Retinal pigment epithelial cell (primary cell): ENCODE measurements at places on chromosomes 5 and 9.

- no peak for DNase-seq
Measured at GRCh38 chr5:10162468-10162867, 87.2 kb downstream of the ATPSCKMT start.

DNA sequence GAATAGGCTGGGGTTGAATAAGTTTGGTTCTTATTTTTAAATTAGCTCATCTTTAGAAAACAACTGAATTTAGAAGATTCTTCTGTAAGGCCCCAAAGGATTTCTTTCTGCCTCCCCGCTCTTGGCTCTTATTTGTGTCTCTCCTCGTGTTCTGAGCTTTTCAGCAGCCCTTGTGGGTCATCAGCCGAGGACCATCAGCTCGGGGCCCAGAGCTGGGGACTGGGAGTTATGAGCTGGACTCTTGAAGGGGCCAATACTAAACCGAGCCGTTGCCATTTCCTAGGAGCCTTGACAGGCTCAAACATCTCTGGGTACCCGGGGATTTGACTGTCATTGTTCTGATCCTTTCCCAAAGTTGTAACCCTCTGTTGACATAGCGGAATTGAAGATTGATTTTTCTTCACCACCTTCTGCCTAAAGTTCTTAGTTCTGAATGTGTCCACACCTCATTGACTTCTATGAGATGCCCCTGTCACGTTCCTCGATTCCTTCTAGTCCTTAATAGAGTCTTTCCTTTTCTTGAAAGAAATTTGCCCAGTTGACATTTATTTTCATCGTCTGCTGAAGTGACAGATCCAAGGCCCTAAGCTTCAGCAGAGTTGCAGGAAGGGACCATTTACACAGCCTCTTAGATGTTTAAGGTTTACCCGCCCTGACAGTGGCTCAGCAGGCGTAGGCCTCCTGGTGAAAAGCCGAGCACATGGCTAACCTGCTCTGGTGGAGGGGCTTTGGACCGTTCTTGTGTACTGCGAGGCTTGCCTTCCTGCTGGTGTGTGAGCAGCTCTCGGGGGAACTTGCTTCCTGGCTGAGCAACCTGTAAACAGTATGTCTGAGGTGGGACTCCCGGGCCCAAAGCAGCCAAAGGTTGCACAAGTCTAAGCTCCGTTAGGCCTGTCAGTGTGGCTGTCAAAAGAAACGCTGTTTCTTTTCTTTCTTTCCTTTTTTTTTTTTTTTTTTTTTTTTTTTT is 24.0 kb downstream of the ABL1 start:
- no peak for DNase-seq

- no peak for DNase-seq
Measured at GRCh38 chr9:130847306-130848217, 12.5 kb downstream of the ABL1 start.

- no peak for DNase-seq
Measured at GRCh38 chr5:132428484-132429462, 59.3 kb downstream of the SLC22A5 start.

GRCh38 chr9:2015581-2016407 is 647 bp downstream of the SMARCA2 start:
- no peak for DNase-seq

- no peak for DNase-seq
Measured at GRCh38 chr9:8823131-8823895, 1023.7 kb upstream of the DMAC1 start.

DNA sequence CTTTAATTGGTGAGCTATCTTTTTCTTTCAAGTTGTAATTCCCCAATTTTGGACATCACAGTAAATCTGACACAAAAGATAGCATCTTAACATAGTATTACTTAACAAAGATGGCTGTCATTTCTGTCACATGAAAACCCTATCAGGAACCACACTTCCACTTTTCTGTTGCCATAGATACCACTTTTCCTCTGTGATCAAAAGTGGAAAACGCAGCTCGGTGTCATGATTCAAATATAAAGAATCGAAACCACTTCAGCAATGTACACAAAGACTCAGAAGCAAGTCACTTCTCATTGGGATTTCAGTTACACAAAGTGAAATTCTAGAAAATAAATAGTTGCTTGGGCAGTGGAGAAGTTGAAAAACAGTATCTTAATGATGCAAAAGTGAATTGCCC is 524.9 kb upstream of the ITGA1 start:
- DNase-seq = no peak

DNA sequence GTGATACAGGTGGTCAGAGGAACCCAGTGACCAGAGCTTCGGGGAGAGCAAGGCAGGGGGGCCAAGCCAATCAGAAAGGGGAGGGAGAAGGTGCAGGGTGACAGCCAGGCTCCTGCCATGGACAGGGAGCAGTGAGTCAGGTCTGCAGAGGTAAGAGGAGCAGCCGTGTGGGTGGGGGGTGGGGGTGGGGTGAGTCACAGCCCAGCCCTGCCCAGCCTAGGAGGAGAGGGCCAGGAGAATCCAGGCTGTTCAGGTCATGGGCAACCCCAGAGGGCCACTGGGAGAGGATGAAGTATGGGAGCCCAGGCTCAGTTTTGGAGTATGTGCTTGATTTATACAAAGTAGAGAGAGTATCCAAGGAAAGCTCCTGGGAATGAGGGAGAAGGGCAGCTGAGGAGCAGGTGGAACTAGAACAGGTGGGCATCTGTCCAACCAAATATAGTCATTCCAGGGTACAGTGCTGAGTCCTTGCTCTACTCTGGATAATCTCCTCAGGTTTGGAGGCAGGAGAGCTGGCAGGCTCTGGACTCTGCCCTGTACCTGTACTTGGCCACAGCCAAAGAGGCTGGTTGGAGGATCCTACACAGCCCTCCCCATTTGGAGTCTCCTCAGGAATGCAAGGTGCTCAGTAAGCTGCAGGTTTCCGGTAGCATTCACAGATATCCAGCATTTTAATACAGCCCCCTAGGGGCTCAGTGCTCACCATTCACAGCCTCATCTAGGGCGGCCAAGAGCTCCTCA is 1.6 kb downstream of the HBEGF start:
- no peak for DNase-seq

DNA sequence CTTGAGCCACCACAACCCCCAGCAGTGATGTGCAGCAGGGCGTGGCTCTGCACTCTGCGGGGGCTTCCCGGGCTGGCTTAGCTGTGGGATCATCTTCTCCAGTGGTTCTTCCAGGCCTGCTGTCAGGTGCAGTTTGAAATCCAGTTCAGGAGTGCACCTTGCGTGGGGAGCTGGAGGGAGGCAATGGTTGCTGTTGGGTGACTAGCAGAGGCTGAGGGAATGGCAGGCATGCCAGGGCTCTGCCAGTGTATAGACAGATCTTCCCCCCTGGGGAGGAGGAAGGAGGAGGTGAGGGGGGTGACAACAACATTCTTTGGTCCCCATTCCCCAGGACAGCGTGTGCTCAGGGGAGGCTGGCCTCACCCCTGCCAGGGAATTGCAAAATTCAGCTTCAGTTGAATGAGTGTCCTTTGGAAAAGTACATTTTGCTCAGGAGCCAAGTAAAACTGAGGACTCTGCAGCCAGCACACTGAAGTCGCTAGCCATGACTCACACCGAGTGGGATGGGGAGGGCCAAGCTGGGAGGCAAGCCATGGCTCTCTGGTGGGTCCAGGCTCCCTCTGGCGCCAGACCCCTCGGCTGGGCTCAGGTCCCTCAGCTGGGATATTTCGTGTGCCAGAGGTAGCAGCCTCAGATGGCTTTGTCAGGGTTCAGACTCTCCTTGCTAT is 35.0 kb downstream of the ERGIC1 start:
- DNase-seq = peak; percentile 73

DNA sequence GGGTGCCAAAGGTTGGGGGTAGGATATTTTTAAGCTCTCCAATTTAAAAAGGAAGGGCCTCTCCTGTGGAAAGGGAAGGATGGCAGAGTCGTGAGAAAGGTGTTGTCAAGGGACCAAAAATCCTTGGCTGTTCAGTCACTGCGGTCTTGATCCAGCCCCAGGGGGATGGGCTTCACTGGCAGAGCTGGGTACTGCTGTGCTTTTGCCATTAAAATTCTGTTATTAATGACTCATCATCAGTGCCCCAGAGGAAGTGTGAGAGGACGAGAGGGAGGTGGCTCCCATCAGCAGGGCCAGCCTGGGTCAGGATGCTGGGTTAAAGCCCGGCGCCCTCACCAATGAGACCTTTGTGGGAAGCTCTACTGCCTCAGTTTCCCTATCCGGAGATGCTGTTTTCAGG is 16.7 kb downstream of the PCDH12 start:
- no peak for DNase-seq

DNA sequence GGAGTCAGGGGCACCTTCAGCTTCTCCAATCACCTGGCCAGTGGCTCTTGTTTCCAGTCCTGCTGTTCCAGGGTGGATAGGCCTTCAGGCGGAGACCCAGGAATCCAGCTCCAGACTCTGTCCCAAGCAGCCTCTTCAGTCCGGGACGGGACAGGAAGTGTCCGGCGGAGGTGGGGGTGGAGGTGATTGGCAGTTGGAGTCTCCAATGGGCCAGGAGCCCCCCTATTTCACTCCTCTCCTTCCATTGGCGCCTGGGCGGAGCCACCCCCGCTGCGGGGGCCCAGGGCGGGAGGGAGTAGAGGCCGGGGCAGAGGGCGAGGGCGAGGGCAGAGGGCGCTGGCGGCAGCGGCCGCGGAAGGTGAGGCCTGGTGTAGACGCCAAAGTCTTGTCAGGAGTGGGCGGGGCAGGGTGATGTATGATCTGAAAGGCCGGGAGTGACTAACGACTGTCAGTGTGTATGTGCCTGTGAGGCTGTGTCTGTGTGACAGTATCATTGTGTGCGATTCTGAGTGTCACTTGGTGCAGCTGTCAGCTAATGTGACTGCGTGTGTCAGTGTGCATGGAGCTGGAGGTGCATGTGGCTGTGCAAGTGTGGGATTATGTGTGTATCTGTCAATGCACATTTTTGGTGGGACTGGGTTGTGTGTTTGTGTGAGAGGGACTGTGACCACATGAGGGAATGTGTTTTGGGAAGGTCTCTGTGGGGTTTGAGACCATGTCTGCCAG is at the start of gene IL11RA:
IL11RA (plus strand) TSS at position 310 of the 726 bp plus-strand sequence. CDS start 3,033 bp downstream, outside the sequence.
- DNase-seq = no peak

DNA sequence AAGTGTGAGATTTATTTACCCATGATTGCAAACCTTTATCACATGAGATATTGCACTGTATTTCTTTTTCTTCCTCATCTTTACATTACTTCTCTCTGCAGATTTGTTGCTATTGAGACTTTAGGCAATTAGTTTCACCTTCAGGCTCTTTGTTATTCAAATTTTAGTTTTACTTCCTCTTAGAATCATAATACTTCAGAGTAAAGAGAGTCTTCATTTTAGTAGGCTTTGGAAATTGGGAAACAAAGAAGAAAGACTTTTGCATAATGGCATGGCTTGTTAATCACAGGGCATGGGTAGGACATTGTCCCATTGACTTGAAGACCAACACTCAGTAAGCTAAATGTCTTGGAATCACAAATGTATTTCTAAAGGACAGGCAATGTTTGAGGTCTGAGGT is 1.2 kb upstream of the PCDHGA5 start:
- no peak for DNase-seq

DNA sequence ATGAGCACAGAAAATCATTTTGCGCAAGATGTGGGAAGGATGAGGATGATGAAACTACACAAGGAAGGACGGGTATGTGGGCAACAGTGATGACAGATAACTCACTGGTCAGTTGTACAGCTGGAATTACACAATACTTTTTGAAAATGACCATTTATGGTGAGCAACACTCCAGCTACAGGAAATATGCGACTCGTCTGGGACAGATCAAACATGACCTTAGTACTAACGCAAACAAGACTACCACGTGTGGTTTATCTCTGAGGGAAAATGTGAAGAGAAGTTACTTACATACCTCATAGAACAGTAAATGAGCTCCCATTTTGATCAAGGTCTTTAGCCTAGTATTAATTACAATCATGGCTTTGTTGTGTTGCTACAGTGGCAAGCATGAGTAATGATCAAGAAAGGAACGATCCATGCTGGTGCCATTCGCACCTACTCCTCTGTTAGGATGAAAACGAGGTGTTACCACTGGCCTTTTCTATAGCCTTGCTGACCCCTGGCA is 456.9 kb downstream of the BNC2 start:
- no peak for DNase-seq

GRCh38 chr9:4056187-4056586 is 243.7 kb downstream of the GLIS3 start:
- no peak for DNase-seq

GRCh38 chr5:68374796-68375518 is 159.4 kb downstream of the PIK3R1 start:
- no peak for DNase-seq

DNA sequence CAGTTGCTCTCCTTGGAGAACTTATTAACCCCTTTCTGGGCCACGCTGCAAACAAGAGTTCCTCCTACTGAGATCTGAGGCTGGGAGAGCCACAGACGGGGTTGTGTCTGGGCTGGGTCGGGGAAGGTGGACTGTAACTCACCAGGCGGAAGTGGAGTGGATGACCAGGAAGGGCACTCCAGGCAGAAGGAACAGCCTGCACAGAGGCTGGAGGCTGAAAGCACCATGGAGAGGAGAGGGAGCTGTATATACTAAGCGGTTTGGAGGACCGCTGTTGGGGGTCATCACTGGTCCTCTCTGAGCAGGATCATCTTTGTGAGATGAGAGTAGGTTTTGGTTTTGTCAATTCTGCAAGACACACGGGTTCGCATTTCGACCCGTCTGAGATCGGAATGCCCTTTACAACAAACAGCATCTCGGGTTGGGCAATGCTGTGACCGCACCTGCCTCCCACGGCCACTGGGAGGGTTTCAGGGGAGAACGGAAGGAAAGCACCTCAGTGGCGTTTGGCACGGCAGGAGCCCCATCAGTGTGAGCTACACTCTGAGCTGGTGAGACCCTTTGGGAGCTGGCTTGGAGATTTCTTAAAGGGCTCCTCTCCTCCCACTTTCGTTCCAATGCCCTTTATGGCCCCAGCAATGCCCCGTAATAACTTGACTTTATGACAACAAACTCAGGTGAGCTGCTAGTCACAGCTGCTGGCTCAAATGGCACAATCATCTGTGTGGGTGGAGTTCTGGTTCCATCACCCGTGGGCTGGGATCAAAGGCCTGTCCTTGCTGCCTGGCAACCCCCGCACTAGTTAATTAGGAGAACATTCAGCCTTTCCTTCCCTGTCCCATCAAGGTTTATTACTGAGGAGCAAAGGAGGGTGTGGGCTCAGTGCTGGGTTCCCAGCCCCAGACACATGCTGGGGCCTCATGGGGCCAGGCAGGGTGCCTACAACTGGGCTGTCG is 18.7 kb upstream of the NEURL1B start:
- DNase-seq = no peak

- no peak for DNase-seq
Measured at GRCh38 chr5:176352116-176352878, 9.3 kb downstream of the KIAA1191 start.
